ENCODE measurements at places on chromosomes 6 and 20.

- no peak for DNase-seq
Observed at GRCh38 chr6:159212525-159213280, 43.5 kb downstream of the FNDC1 start.

GRCh38 chr6:7166410-7167293 is 58.9 kb downstream of the RREB1 start:
- peak; percentile 90 for DNase-seq

- no peak for DNase-seq
Observed at GRCh38 chr6:116406678-116407345, 36.1 kb downstream of the DSE start.

DNA sequence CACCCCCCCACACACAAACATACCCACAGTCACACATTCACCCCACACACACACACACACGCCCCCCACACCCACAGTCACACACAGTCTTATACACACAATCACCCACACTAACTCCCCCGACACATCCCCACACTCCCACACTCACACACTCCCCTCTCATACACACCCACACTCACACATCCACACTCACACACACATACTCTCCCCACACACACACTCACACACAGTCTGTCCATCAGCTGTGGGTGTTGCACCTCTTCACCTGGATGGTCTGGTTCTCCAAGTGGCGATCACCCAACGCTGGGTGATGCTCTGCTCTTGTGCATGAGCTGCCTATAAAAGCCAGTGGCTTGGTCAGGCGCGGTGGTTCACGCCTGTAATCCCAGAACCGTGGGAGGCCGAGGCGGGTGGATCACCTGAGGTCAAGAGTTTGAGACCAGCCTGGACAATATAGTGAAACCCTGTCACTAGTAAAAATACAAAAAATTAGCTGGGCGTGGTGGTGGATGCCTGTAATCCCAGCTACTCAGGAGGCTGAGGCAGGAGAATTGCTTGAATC is 158.9 kb downstream of the SMOC2 start:
- DNase-seq, result no peak

DNA sequence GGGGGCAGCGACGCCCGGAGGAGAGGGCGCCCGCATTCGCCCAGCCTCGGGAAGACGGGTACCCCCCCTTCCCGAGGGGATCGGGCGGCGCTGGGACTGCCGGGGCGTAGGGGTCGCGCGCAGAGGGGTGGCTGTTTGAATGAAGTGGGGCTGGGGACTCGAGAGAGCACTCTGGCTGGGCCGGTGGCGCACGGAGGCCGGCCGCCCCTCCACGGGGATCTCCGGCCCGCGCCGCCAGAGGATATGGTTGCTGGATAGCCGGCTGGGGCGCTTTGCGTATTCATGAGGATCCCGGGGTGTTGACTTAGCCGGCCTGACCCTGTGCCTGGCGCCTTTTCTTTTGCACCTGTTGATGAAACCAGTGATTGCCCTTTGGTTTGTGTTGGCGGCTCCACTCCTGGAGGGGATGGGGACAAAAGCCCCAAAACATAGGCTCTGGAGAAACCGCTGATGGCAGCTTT is 469 bp downstream of the SYNJ2 start:
- DNase-seq, result peak; percentile 34

DNA sequence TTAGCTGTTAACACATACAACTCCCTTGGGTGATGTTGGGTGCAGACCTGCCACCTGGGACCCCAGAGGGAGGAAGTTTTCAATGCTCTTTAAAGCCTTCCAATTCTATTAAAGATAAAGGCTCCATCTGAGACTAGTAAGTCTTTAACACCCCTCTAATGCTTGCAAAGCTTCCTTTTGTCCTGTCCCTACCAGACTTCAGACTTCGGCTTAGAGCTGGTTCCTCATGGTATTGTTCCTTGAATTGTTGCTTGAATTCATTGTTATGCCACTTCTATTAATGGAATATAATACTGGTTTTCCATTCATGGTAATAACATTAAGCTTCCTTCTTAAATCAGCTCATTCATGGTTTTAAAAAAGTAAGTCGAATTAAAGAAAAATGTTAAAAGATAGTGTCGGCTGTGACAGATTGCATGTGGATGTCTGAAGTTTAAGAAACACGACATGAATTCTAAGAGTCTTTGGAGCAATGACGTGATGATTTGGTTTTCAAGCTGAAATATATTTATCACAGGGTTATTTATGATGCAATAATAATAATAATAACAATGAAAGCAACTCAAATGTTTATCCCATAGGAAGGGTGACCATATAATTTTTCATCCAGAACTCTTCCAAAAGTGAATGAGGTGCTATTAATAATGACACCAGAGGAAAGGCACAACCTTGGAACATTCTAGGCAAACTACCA is 21.8 kb downstream of the PDYN start:
- no peak for DNase-seq

DNA sequence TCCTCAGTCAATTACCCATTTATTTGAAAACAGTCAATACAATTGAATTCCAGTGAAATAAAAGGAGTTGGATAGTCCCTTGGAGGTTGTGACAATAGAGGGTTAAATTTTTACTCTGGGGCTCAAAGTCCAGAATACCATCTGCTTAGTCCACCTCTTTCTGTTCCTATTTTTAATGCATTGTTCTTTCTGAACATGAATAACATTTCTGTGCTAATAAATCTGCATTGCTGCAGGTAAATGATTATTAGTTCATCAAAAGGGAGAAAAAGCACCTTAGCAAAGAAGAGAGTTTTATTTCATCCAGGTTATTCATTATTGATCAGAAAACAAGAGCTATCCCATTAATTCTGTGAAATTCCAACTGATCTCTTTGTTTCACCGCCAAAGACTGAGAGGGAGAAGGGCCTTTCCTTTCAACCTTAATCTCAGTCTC is 166.1 kb upstream of the OLIG3 start:
- no peak for DNase-seq

- no peak for DNase-seq
Observed at GRCh38 chr20:41748756-41749582, 130.8 kb upstream of the CHD6 start.

All from inflammatory macrophage (primary cell).